ENCODE measurements at places on chromosomes 3 and 15. TPM values are rescaled to one million over a fixed set of nuclear protein-coding genes. Genes with fewer than 3 reads are reported as not detected.

RASGRP1 gene
- 0.58 TPM for total RNA-seq

LHFPL4 gene
- total RNA-seq: 0.30 TPM

ADGRG7 gene
- total RNA-seq: not detected

IL16 gene
- total RNA-seq: not detected

RASGRF1 gene
- 0.10 TPM for total RNA-seq

CLDN1 gene
- 23.3 TPM for total RNA-seq

GLDN gene
- total RNA-seq: not detected

FBXW12 gene
- not detected for total RNA-seq

DVL3 gene
- total RNA-seq: 25.7 TPM

AADACL2 gene
- not detected for total RNA-seq

IMPG2 gene
- total RNA-seq: not detected

MME gene
- total RNA-seq: not detected

SHC4 gene
- total RNA-seq: 0.80 TPM

GRIP2 gene
- 1.6 TPM for total RNA-seq

SEMA6D gene
- not detected for total RNA-seq

ALS2CL gene
- total RNA-seq: 9.4 TPM

GABRR3 gene
- total RNA-seq: not detected

CHRFAM7A gene
- total RNA-seq: 7.9 TPM

MCTP2 gene
- not detected for total RNA-seq

CRTAP gene
- 227 TPM for total RNA-seq

C3orf70 gene
- not detected for total RNA-seq

All from A549 treated with GW870086 at 1 μM for 4 hours (cell line).